Left kidney (tissue), 8 donors: ENCODE measurements at places on chromosomes 3 and 15. TPM values are rescaled to one million over a fixed set of nuclear protein-coding genes. Genes with fewer than 3 reads are reported as not detected.
A peak's percentile ranks its signal among the peaks of the same experiment; 100 is the strongest.

Gene DNAH12
- 3.0 TPM for polyA plus RNA-seq

Gene THRB
- 31.4 TPM for polyA plus RNA-seq

Gene HHLA2
- 21.3 TPM for polyA plus RNA-seq

Gene CHD2
- 134 TPM for polyA plus RNA-seq

Gene SPTBN5
- polyA plus RNA-seq: 2.8 TPM

Gene CACNA2D2
- 14.6 TPM for polyA plus RNA-seq

GRCh38 chr3:154970797-154971196, 109.3 kb upstream of the MME start:
- DNase-seq: no peak

DNA sequence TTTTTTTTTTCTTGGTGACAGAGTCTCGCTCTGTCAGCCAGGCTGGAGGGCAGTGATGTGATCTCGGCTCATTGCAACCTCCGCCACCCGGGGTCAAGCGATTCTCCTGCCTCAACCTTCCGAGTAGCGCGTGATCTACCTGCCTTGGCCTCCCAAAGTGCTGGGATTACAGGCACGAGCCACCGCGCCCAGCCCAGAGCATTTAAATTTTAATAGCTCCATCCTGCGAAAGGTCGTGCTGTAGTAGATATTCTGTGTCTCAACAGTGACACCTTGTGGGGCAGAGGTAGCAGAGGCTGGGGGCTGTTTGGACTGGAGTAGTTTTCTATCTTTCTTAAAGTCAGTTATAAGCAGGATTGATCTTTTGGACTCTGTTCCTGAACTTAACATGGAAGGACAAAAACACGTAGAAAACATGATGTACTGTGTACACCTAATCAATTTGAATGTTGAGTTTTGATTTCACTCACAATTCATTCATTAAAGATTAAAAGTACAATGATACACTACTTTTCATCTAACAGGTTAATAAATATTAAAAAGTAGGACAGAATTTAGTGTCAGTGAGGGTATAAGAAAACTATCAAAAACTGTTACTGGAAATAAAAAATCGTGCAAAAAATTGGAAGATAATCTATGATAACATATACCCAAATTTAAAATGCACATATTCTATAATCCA, 11.0 kb upstream of the PDCD6IP start:
- peak; percentile 66 for DNase-seq

DNA sequence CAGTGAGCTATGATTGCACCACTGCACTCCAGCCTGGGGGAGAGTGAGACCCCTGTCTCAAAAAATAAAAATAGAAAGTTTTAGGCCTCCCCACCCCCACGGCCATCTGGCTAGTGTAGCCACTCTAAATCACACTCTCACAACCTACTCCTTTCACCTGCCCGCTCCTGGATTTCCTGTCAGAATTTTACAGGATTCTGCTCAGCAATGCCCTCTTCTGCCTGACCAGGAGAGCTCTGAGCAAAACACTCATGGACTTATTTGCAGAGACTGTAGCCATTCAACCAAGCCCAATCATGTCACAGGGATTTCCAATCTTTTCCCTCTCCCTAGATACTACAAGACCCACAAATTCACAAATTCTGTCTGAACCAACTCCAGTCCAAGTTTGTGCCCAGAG, 242.6 kb upstream of the TPRG1 start:
- no peak for DNase-seq

GRCh38 chr3:132160198-132160597, 125.4 kb upstream of the CPNE4 start:
- no peak for DNase-seq

DNA sequence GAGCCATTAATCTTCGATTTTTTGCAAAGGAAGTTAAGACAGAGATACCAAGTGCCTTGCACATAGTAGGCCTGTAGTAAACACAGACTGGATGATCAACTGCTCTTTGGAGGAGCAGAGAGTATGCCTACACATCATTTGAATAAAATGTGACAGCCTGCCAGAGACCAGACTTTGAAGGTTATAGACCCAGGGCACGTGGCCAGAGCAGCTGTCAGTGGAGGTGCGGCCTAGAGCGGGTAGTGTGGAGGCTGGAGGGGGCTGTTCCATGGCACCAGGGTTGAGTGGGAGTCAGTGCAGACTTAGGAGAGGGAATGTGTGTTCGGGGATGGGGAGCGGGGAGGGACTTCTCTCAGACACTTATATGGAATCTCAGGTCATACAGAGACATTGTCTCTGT, 80.8 kb downstream of the SMAD3 start:
- no peak for DNase-seq

GRCh38 chr3:6680119-6680806, 180.7 kb upstream of the GRM7 start:
- DNase-seq: no peak

GRCh38 chr15:81274931-81275707, 48.8 kb downstream of the STARD5 start:
- peak; percentile 83 for DNase-seq

- no peak for DNase-seq
Observed at GRCh38 chr3:55609230-55609827, 122.2 kb upstream of the WNT5A start.

GRCh38 chr15:101111570-101112262, 140.1 kb downstream of the CHSY1 start:
- DNase-seq: no peak

DNA sequence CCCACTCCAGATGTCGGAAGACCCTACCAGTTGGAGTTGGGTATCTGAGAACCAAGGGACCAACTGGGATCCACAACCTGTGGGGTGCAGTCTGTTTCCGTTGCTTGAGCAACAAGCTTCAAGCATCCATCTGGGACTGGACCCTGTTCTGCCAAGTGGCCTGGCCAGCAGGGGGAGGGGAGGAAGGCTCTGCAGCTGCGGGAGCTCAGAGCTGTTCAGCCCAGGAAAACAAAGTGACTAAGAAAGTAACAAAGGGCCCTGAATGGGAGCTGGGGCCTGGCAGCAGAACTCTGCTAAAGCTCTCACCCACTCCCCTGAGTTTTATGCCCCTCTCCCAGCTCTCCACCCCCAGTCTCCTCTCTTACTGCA, 2.7 kb downstream of the TYRO3 start:
- no peak for DNase-seq

DNA sequence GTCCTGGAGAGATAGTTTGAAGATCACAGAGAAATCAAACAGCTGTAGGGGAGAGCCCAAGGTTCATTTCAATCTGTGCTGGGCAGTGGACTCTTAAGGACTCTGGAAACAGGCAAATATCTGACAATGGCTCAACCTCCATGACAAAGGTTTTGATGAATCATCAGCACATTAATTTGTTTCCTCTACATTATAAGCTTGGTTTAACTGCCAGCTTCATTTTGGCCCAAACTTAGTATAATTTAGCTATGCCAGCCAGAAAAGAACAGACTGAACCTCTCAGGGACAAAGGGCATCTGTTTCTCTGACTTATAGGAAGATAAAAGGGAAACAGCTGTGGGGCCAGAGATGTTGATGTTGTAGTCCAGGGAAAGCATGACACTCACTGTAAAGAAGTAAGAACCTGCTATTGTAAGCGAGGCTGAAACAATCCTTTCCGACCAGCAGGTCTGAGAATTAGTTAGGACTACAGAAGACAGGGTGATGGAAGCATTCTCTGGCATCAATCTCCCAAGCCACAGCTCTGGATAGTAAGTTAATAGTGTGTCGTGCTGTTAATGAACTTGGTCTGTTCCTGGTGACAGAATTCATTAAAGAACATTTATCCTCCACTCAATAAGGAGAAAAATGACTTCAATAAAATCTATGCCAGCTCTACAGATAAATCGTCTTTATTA, 110.1 kb downstream of the KCNMB2 start:
- no peak for DNase-seq

- no peak for DNase-seq
Observed at GRCh38 chr15:100919481-100920405, 586 bp downstream of the LRRK1 start.

- no peak for DNase-seq
Observed at GRCh38 chr3:167705840-167706239, 28.9 kb downstream of the PDCD10 start.

GRCh38 chr15:70852501-70853317, 1.2 kb downstream of the LARP6 start:
- no peak for DNase-seq

GRCh38 chr3:128995737-128996136, 1.9 kb upstream of the CFAP92 start:
- DNase-seq: no peak

- DNase-seq: no peak
Observed at GRCh38 chr3:55611121-55611520, 124.0 kb upstream of the WNT5A start.

GRCh38 chr15:44011238-44011854, 183.7 kb downstream of the FRMD5 start:
- no peak for DNase-seq

- no peak for DNase-seq
Observed at GRCh38 chr3:129783470-129783869, 110.0 kb downstream of the TMCC1 start.

DNA sequence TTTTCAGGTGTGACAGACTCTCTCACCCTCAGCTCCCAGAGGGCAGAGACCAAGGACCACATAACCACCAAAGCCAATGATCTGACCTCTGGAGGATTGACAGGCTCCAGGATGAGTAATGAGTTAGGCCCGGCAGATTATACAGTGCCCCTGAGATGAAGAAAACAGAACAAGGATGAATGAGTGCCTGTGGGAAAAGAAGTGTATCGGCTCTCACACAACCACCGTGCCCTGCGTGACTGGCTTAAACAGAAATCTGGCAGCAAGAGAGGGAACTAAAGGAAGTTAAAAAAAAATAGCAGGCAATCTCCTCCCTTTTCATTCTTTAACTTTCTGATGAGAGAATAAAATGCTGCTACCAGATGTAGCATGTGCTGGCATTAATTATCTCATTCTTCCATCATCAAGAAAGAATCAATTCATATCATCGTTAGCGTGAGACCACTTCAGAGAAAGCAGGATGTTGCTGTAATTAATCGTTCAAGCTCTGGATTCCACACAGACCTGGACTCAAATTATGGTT, 227.5 kb upstream of the COL8A1 start:
- DNase-seq: no peak

DNA sequence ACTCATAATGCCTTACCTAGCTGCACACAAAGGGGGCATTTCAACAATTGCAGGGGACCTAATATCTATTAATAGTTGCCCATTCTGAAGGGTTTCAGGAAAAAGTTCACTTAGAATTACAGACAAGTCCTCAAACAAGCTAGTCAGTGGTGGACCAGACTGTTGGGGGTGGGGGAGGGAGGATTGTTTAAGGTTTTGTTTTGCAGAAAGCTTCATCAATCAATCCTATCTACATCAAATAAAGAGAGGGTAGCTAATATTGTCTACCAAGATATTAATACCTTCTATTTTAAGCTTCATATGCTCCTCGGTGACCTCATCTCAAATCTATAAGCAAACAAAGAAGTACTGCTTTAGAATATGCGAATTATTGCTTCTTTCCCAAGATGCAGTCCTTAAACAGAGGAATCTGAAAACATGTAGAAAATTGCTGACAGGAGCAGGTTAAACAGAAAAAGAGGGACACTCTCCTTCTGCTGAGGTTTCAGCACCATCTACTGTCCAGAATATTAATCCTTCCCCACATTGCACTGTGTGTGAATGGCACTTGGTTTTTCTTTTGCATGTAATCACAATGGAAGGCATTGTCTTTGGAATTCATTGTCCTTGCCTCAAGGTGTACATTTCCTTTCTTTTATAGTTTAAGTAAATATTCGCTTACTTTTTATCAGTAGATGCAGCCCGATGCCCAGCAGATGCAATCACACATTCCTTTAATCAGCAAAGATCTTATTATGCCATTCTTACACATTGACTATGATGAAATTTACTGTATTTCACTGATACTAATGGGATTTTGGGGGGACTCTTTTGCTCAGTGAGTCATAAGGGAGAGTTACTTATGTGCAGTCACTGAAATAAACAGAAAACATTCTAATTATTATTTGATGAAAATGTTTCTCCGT, 94.7 kb downstream of the IL5RA start:
- DNase-seq: peak; percentile 68

GRCh38 chr3:110738531-110738930, 333.1 kb upstream of the NECTIN3 start:
- no peak for DNase-seq

DNA sequence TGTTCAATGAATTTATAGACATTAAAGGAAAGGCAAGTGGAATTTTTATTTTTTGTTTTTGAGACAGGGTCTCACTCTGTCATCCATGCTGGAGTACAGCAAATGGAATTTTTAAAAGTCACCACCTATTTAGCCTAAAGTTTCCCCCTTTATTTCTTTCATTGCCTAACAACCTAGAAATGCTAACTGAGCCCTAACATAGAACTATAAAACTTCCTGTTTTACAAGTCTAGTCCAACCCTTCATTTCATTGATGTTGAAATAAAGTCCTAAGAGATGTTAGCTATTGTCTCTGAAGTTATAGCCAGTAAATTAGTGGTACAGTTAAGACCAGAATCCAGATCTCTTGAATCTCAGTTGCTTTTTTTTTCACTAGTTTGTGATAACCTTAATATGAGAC, 39.0 kb downstream of the MAPK6 start:
- no peak for DNase-seq

- no peak for DNase-seq
Observed at GRCh38 chr15:69587723-69588426, 135.3 kb downstream of the RPLP1 start.

DNA sequence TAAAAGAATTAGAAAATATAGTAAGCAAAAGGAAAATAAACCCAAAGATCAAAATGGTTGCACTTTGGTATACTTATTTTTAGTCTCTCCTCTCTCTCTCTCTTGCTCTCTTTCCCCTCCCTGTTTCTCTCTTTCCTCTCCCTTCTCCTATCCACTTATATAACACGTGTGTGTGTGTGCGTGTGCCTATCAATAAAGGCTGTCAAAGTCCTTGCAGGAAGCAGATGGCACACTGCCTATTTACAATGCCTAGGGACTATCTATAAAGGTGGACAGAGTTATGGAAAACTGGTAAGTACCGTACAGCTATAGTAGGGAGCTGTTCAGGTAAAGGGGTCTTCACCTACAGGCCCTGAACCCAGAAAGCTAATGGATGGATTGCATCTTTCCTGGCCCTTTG, 161.6 kb downstream of the SQOR start:
- DNase-seq: no peak

DNA sequence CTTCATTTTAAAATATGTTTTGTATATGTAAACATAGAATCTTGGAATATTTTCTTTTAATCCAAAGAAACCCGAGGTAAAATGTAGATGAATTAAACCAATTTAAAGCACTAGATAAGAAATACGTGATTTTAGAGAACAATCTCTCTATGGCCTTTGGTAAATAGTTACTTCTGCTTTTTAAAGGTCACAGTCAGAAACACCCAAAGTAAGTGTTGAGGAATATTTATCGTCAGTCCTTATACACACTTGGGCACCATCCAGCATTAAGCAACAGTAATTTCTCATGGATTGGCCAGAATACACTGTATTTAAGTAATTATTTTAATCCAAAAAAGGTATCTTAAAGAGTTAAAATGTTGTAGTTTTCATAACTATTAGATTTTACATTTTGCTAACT, 713.2 kb downstream of the NLGN1 start:
- DNase-seq: no peak
